ENCODE measurements at places on chromosomes 7 and 10.
A peak's percentile ranks its signal among the peaks of the same experiment; 100 is the strongest.

DNA sequence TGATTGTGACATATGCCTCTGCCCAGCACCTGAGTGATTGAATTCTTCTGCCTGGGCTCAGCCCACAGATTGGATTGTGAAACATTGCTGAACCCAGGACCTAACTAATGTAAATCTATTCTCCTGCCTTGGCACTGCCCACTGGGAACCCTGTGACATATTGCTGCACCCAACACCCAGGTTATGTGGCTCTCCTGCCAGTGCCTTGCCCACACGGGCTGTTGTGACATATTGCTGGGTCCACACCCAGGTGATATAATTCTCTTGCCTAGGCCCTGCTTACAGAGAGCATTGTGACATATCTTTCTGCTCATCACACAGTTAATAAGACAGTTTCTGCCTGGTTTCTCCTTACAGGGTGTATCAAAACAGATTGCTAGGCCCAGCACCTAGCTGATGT, 50.8 kb upstream of the ZNF680 start:
- no peak for DNase-seq

DNA sequence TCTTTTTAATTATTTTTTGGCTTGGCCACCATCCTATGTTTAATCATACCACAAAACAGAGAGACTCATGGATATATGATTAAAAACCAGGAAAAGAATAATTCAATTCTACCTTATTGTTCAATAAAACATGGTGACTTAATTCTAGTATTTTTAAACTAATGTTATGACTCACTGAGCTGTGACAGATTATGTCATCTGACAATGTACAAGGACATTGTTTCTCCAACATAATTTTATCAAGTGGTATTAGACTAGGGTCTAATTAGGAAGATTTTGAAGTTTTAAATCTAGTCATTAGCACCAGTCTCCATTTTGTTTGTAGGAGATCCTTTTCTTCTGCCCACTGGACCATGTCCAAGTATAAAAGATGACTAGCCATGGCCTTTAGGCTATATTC, 199.3 kb upstream of the MDFIC start:
- no peak for DNase-seq

DNA sequence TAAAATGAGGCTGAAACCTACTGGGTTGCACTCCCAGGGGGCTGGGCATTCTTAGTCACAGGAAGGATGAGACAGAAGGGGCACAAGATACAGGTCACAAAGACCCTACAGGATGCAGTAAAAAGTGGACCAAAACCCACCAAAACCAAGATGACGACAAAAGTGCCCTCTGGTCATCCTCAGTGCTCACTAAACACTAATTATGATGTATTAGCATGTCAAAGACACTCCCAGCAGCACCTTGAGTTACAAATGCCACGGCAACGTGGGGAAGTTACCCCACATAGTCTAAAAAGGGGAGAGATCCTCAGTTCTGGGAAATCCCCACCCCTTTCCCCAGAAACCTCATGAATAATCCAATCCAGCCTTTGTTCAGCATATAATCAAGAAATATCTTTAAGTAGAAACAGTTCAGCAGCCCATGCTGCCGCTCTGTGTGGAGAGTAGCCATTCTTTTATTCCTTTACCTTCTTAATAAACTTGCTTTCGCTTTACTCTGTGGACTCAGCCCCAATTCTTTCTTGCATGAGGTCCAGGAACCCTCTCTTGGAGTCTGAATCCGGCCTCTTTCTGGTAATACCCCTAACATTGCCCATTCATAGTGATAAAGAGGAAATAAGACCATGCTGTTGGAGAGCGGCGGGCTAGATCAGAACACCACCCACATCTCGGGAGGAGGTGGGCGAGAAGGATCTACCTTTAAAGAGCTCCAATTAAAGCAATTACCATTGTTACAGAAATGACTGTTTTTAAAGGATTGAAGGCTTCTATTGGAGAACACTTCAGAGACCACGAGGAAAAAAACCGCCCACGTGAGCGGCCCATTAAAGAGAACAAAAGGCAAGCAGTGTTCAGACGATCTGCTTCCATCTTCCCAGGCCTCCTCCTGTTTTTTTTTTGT, 170.9 kb downstream of the USP6NL start:
- DNase-seq, result peak; percentile 6

- no peak for DNase-seq
Measured at GRCh38 chr7:33981671-33982424, 76.5 kb downstream of the BMPER start.

GRCh38 chr10:69279110-69279509, 814 bp downstream of the HK1 start:
- no peak for DNase-seq

GRCh38 chr10:52883996-52884871, 111.7 kb upstream of the MBL2 start:
- no peak for DNase-seq

Measured in stimulated activated CD4-positive, alpha-beta T cell treated with anti-CD3 and anti-CD28 coated beads, Interleukin-1b, Interleukin-23, amount 100 ng/mL, for 1 hour (primary cell).